ENCODE measurements at places on chromosomes 2 and 18. TPM values are rescaled to one million over a fixed set of nuclear protein-coding genes. Genes with fewer than 3 reads are reported as not detected.

FAM237A gene
- total RNA-seq = not detected

AMER3 gene
- total RNA-seq = 0.18 TPM

LAMA1 gene
- 8.7 TPM for total RNA-seq

ATP6V1C2 gene
- total RNA-seq = not detected

LBX2 gene
- total RNA-seq = not detected

ALPP gene
- total RNA-seq = not detected

MRO gene
- 0.23 TPM for total RNA-seq
